ENCODE measurements at places on chromosomes 7 and 10. TPM values are rescaled to one million over a fixed set of nuclear protein-coding genes. Genes with fewer than 3 reads are reported as not detected.

DNA sequence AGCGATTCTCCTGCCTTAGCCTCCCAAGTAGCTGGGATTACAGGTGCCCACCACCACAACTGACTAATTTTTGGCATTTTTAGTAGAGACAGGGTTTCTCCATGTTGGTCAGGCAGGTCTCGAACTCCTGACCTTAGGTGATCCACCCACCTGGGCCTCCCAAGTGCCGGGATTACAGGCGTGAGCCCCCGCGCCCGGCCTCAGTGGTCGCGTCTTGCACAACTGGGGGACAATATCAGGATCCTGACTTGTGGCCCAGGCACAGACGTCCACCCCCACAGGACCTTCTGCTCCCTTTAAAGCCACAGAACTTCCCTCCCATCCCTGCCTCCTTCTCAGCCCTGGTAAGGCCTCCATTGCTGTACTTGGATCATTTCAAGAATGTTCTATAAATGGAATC lies 16.8 kb upstream of the LARP4B start:
- DNase-seq = no peak
- H3K27ac ChIP-seq = no peak overlapping the region
- H3K27me3 ChIP-seq = peaks cover 4% of the 10 kb centered on the region

The TEX36 gene
- total RNA-seq = not detected

GRCh38 chr10:91198781-91199180 lies 21.7 kb upstream of the PCGF5 start:
- H3K27me3 ChIP-seq = no peaks in the 10 kb centered on the region
- no peak overlapping the region for H3K4me3 ChIP-seq
- no peaks in the 10 kb centered on the region for H3K36me3 ChIP-seq
- peaks cover 5% of the 10 kb centered on the region for H3K4me1 ChIP-seq

GRCh38 chr10:123129618-123130271 lies 6.0 kb upstream of the HMX3 start:
- no peak overlapping the region for H3K4me3 ChIP-seq
- H3K27ac ChIP-seq = no peak overlapping the region
- no peak for DNase-seq

The SNCG gene
- 8.7 TPM for total RNA-seq

The ALOX5 gene
- total RNA-seq = not detected

The SFRP4 gene
- 54.2 TPM for total RNA-seq

DNA sequence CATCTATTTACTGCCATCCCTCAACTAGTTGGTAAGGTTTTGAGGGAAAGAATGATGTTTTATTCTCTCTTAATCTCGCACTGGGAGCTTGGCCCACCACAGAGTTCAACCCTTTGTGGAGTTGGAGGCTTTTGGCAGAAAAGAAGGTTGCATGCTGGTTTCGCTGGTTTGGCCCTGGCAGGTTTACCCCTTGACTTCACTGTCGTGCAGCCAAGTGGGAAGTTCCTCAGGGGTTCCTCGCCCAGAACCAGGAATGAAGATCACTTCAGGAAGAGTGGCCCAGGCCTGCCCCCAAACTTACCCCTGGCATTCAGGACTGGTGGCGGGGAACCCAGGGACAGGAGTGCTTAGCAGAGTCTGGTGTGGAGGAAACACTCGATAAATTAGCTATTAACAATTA lies 103.1 kb upstream of the LYZL2 start:
- H3K4me1 ChIP-seq = no peaks in the 10 kb centered on the region
- H3K4me3 ChIP-seq = no peak overlapping the region
- H3K27ac ChIP-seq = no peak overlapping the region
- H3K36me3 ChIP-seq = no peaks in the 10 kb centered on the region
- no peak for DNase-seq

GRCh38 chr10:101993221-101993620 lies 62.8 kb downstream of the ARMH3 start:
- H3K27ac ChIP-seq = no peak overlapping the region
- no peaks in the 10 kb centered on the region for H3K27me3 ChIP-seq
- H3K4me3 ChIP-seq = no peak overlapping the region
- H3K36me3 ChIP-seq = peaks cover 4% of the 10 kb centered on the region

The MRLN gene
- not detected for total RNA-seq

- no peak for DNase-seq
- H3K36me3 ChIP-seq = no peaks in the 10 kb centered on the region
- no peaks in the 10 kb centered on the region for H3K4me1 ChIP-seq
- no peaks in the 10 kb centered on the region for H3K27me3 ChIP-seq
- no peak overlapping the region for H3K4me3 ChIP-seq
These were observed 15.1 kb downstream of the GATA3 start for GRCh38 chr10:8069627-8070026.

- no peak overlapping the region for H3K27ac ChIP-seq
- no peaks in the 10 kb centered on the region for H3K36me3 ChIP-seq
- DNase-seq = no peak
- no peaks in the 10 kb centered on the region for H3K4me1 ChIP-seq
These were observed 42.8 kb downstream of the CPXM2 start for GRCh38 chr10:123848564-123849457.

DNA sequence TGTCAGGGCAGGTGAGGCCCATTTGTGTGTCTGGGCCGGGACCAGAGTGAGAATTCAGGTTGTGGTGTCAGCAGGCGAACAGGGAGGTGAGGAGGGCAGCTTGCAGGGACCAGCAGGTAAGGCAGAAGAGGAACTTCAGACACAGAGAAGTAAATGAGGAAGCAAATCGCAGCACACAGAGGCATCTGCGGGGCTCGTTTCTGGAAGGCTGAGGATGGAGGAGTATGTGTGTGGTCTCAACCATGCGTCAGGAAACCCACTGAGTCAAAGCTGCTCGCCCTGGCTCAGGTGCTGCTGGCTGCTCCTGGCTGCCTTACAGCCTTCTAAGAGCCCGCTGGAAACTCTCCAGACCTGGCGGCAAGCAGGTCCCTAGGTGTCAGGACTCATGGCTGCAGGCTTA lies 26.9 kb upstream of the PITRM1 start:
- peaks cover 11% of the 10 kb centered on the region for H3K4me1 ChIP-seq
- H3K27me3 ChIP-seq = no peaks in the 10 kb centered on the region
- no peaks in the 10 kb centered on the region for H3K36me3 ChIP-seq

DNA sequence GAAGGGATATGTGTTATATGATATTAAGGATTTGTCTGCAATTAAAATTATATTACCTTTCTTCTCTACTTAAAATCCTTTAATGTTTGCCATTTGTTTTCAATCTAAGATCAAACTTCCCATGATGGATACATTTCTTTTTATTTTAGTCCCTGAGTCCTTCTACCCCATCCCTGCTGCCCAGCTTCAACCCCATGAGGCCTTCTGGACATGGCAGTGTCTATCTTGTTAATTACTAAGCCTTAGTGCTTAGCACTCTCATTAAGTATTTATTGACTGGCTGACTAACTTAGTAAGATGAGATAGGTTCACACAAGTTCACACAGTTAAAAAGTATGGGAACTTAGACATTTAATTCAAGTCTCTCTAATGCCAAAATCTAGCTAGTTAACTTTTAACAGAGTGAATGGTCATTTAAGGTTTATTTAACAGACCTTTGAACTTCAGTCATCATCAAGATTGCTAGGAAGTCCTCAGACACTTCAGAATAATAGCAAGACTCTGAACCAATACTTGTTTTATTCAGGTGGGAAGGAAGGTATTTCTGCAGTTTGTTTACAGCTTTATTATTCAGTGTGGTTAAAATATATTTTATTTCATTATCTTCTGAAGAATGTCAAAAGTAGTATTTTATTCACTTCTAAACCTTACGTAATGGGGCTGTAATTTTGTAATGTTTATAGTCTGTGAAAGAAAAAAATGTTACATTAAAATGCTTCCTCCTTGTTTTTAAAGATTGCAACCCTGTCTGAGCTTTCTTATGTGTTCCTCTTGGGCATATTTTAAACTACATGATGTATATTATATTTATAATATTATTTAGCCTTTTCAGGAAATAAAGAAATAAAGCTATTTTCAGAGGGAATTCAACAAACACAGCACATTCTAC lies 848.9 kb downstream of the REEP3 start:
- H3K27me3 ChIP-seq = no peaks in the 10 kb centered on the region
- H3K4me3 ChIP-seq = no peak overlapping the region
- no peaks in the 10 kb centered on the region for H3K36me3 ChIP-seq
- DNase-seq = no peak

The LOXL4 gene
- total RNA-seq = 52.6 TPM

GRCh38 chr10:17273403-17273802 lies 45.4 kb downstream of the VIM start:
- no peak overlapping the region for H3K4me3 ChIP-seq
- no peaks in the 10 kb centered on the region for H3K4me1 ChIP-seq
- H3K27ac ChIP-seq = no peak overlapping the region
- no peaks in the 10 kb centered on the region for H3K36me3 ChIP-seq
- DNase-seq = peak; percentile 22

The OR2A7 gene
- 0.50 TPM for total RNA-seq

The IL2RA gene
- not detected for total RNA-seq

DNA sequence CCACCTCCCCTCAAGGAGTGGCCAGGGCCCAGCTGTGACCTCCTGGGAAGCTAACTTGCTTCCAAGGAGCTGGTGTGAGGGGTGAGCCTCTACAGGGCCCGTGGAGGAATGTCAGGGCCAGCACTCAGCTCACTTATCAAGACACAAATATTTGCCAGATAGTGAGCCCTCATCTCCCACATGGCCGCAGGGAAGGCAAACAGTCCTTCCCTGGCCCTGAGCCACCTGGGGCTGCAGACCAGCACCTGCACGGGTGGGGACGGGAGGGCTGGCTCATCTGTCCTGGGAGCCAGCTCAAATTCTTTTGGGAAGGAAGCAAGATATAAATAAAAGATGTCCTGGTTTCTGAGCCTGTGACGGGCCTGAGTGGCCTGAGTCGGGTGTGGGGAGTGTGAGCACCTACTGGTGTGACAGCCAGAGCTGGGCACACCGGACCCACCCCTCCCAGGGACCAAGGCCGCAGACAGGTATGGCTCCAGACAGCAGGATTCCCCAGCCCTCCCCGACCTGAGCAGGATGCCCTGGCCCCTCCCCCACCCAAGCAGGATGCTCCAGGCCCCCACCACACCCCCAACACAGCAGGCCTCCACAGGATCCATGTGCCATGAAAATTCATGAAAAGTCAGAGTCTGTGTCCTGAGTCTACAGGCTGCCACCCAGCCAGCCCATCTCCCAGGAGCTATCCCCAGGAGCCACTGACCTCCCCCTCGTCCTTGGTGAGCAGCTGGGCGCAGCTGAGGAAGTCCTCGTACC lies 148.0 kb downstream of the MAPK8 start:
- peaks cover 6% of the 10 kb centered on the region for H3K4me1 ChIP-seq
- DNase-seq = no peak
- peaks cover 13% of the 10 kb centered on the region for H3K36me3 ChIP-seq
- H3K4me3 ChIP-seq = no peak overlapping the region

GRCh38 chr7:127504715-127505114 lies 80.7 kb downstream of the GCC1 start:
- H3K4me1 ChIP-seq = no peaks in the 10 kb centered on the region
- H3K27me3 ChIP-seq = no peaks in the 10 kb centered on the region
- DNase-seq = no peak
- H3K4me3 ChIP-seq = no peak overlapping the region

The RPEL1 gene
- total RNA-seq = 0.17 TPM

DNA sequence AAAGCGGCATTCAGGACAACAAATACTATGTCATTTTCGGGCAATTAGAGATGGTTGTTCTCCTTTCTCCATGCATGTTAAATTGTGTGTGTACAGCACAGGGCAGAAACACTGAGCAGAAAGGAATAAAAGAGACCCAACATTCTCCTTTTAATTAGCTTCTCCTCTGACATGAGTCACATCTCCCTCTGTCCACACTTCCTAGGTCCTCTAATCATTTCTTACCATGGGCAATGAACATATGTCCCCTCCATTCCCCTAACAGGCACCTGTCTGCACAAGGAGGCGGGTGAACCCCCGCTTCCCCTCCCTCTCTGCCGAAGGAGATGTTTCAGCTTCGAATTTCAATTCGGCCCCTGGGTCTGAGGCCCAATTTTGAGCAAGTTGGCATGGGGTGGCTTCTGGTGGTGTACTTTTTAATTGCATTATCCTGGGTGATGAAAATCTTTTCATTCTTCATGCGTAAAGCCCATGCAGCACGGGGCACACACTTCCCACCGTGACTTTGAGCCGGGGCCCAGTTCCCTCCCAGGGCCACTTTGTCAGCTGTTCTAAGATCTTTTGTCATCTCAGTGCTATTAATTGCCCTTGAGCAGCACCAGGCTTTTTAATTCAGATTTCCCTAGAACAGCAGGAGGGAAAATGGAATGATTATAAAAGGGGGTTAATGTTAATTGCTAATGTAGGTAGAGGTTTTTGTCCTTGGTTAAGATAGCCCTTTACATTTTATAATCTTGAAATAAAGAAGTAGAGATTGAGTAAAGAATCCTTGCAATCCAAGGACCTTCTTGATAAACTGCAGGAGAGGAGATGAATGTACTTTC lies 219.5 kb upstream of the NRP1 start:
- peaks cover 3% of the 10 kb centered on the region for H3K4me1 ChIP-seq
- H3K36me3 ChIP-seq = no peaks in the 10 kb centered on the region
- DNase-seq = no peak
- H3K27ac ChIP-seq = no peak overlapping the region
- H3K27me3 ChIP-seq = no peaks in the 10 kb centered on the region

The SUV39H2 gene
- total RNA-seq = 8.5 TPM

GRCh38 chr10:11673346-11674280 lies 62.2 kb upstream of the USP6NL start:
- no peak for DNase-seq
- no peaks in the 10 kb centered on the region for H3K4me1 ChIP-seq
- H3K27me3 ChIP-seq = no peaks in the 10 kb centered on the region
- no peak overlapping the region for H3K4me3 ChIP-seq
- no peak overlapping the region for H3K27ac ChIP-seq
- H3K36me3 ChIP-seq = no peaks in the 10 kb centered on the region

The FAM185A gene
- 8.2 TPM for total RNA-seq

All from fibroblast of lung (primary cell).